ENCODE measurements at places on chromosomes 3 and 15. TPM values are rescaled to one million over a fixed set of nuclear protein-coding genes. Genes with fewer than 3 reads are reported as not detected.

DNA sequence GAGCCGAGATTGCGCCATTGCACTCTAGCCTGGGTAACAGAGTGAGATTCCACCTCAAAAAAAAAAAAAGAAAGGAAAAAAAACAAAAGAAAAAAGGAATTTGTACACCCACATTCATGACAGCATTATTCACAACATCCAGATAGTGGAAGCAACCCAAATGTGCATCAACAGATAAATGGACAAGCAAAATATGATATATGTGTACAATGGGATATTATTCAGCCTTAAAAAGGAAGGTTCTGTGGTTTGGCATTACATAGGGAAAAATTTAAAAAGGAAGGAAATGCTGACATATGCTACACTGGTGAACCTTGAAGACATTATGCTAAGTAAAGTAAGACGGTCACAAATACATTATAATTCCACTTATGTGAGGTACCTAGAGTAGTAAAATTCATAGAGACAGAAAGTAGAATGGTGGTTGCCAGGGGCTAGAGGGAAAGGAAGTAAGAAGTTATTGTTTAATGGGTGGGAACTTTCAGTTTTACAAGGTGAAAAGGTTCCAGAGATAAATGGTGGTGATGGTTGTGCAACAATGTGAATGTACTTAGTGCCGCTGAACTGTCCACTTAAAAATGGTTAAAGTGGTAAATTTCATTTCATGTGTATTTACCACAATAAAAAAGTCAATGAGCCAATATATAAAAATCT lies 118.5 kb downstream of the MYLK start:
- DNase-seq, result no peak

- DNase-seq, result no peak
Observed at GRCh38 chr3:135109681-135110080, 314.6 kb downstream of the EPHB1 start.

- DNase-seq, result no peak
Observed at GRCh38 chr3:18436213-18436612, 11.1 kb upstream of the SATB1 start.

GRCh38 chr3:51646091-51646490 lies 25.0 kb upstream of the TEX264 start:
- no peak for DNase-seq

- no peak for DNase-seq
Observed at GRCh38 chr3:9121366-9122001, 128.0 kb downstream of the SRGAP3 start.

DNA sequence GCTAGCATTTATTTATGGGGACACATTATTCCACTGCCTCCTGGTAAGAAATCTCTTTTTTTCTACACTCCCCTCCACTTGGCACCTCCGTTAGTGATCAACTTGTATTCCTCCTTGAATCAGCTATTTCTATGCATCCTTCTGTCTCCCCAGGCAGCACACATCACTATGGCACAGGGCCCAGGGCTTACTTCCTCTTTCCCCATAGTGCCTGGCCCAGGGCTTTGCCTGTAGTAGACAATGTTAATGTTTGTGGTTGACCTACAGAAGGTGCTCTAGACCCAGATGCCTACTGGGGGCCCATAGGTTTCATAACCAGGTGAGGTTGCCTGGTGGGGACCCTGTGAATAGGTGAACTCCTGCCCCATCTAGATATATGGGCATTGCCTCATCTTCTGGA lies 44.9 kb downstream of the EPHB1 start:
- DNase-seq, result no peak

- DNase-seq, result no peak
Observed at GRCh38 chr15:48940508-48940907, 23.2 kb downstream of the SHC4 start.

DNA sequence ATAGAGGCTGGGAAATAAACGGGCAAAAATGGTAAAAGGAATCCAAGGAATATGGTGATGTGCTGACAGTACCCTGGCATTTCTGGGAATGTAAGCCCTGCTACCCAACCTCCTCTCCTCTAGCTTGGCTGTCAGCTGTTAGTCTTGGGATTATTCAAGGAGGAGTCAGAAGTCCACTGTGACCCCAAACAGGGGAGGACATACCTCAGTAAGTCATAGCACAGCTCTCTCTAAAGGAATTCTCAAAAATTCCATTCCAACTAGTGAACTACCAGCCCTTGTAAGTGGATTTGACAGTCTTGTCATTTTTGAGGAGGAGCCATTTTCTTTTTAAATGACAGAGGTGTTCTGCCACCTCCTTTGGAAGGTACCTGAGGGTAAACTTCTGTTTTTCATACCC lies 207.5 kb downstream of the PDCD6IP start:
- DNase-seq, result no peak

DNA sequence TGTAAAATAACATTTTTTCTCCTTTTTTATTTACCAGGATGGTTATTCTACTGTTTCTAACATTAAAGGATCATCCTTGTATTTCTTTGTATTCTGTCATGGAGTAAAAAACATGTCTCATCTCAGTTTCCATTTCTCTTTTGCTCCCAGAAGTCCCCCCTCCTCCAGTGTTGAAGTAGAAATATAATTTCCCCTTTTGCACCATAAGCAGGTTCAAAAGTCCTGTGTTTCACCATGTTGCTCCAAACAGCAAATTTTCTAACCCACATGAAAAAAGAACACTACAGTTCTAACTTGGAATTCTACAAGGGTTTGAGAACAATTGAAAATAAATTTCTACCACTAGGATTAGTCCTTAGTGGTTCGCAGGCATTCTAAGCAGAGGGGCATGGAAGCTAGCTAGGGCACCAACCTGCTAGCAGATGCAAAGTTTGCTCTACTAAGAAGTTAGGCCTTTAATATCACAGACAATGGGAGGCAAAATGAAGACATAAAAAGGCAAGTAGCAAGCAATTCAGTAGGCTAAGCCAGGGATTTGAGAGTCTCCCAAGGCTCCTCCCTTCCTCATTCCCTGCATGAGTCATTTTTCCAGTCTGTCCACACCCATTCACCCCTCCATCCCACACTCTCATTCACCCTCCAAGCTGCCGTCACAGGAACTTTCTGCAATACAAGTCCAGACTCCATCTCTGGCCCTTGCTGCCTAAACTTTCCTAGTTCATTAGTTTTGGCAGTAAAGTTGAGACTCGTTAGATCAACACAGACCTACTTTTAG lies 2.3 kb upstream of the MBNL1 start:
- peak; percentile 67 for DNase-seq

DNA sequence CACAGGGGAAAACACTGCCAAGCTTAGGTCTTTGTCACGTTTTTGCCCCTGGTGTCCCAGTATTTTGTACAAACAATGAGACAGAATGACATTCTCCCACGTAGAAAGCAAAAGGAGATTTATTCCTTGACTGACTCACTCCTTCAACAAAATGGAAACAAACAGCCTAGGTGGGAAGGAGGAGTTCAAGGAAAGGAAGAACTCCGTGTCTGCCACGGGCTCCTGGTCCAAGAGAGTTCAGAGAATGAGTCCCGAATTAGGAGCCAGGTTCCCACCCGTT lies 8.1 kb downstream of the TLE3 start:
- DNase-seq, result no peak

CCR8 gene
- not detected for total RNA-seq

NEO1 gene
- total RNA-seq, result 0.64 TPM

KLHDC8B gene
- total RNA-seq, result 32.9 TPM

OCA2 gene
- total RNA-seq, result 0.47 TPM

SECISBP2L gene
- total RNA-seq, result 11.5 TPM

Measured in K562 (cell line).